Bronchial epithelial cell (primary cell): ENCODE measurements at places on chromosomes 7 and 10.

DNA sequence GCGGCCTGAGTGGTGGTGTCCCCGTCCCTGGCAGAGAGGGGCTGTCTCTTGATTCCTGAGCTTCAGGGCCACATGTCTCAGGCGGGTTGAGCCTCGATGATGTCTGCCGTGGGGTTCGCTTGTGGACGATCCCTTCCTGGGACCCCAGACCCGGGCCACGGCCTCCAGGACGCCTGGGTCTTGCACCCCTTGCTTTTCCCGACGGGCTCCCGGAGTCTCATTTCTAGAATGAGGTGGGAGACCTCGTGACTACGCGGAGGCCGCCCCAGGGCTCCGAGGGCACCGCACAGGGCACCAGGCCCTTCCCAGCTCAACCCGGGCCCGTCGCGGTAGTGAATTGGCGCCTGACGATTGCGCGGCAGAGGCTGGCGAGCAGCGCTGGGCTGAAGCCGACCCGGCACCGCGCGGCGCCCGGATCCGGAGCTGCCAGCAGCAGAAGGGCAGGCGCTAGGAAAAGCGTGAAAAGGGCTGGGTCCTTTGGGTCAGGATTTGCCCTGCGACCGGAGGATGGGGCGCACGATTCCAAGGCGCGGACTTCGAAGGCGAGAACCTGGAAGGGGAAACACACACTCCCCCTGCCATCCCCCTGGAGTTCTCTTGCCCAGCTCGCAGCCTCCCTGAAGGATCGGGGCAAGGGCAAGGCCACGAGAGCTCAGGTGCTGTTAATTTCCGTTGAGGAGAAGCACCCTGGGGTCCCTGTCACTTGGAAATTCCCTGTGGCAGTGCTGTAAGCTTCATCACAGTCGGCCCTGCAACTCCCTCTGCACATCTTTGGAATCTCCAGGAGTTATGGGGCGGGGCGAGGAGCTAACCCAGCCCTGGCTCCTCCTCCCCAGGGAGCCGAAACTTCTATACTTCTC is 15.5 kb downstream of the TLX1 start:
- DNase-seq, result no peak

DNA sequence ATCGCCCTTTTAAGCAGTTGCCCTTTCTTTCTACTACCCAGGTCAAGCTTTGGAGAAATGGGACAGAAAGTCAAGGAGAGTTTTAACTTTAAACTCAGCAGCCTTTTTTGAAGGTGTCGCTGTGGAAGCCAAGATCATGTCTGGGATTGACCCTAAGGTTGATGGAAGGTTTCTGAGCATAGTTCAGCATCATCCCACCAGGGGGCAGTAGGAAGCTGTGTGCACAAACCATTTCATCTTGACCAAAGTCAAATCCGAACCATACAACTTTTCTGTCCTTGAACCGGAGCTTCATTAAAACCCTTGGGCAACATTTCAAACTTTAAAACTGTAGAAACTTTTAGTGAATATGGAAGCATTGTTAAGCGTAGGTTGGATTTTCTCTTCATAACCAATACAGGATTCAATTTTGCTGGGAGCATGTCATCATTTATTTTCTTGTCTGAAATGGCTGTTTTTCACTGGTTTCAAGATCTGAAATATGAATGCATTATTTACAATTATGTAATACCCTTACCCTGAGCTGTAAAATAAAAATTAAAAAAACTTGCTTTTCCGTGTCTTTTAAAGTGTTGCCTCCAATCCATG is 214.4 kb upstream of the KIAA1217 start:
- peak; percentile 61 for DNase-seq

GRCh38 chr7:36969376-36969775 is 245.1 kb upstream of the AOAH start:
- DNase-seq, result no peak

DNA sequence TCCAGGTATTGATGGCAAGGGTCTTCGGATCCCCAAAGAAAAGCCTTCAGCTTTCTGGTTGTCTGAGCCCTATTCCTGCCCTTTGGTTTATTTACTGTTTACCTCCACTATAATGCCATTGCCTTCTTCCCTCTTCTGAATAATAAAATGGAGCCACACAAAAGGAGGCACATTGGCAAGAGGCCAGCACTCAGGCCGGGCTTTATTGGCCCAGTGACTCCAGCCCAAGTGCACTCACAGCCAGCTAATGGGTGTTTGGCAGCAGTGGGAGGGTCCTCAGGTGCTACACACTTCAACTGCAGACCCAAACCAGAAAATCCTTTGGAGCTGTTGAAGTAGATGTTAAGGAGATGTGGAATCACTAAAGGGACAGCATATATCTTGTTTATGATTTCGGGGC is 336.0 kb downstream of the PLXNA4 start:
- no peak for DNase-seq

GRCh38 chr7:101164071-101164840 is 1.1 kb downstream of the VGF start:
- no peak for DNase-seq

DNA sequence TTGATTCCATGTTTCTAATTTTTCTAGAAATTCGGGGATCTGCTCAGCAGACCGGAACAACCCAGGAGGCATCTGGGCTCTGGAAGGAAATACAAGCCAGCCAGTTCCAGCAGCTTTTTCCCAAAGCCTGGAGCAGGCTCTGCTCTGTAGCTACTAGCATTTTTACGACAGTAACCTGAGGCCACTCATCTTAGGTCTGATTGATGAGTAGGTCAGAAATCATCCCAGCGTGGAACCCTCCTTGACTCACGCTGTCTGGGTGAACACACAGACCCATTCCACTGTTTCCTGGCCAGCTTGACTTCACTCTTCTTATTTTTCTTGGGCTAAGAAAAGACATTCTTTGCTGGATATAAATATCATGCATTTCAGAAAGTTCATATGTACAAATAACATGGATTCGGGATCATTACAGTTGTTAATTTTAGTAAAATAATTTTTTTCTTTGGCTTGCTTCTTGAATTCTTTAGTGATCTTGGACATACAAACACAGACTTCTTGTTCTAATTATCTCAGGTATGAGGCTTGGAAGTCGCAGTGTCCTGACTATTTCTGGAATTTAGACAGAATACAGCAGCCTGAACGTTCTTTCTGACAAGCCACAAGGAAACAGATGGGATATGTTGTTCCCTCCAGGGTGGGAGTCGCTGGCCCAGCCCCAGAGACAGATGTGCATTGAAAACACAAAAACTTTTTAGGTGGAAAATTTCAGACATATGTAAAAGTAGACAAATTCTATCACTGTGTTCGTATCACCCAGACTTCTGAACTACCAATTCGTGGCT is 54.6 kb upstream of the PITRM1 start:
- DNase-seq, result peak; percentile 93

- DNase-seq, result no peak
These were observed 4.4 kb downstream of the ZNF32 start for GRCh38 chr10:43644252-43644651.

- no peak for DNase-seq
These were observed 71.0 kb downstream of the GNAT3 start for GRCh38 chr7:80440883-80441282.

DNA sequence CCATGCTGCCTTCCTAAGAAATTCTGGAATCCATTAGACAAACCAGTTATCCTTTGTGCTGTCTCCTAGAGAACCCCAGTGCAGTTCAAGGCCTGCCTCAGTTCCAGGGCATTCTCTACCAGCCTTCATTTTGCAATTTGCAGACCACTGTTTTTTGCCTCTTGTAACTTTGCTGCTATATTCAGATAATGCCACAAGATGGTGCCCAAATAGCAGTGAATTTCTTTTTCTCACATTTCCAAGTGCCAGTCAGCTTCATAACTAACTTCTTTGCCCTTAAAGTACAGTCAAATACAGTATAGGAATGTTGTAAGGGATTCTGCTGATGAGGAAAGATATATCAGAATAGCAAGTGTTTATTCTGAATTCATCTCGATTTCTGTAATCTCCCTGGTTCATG is 25.2 kb downstream of the LOXL4 start:
- peak; percentile 25 for DNase-seq

DNA sequence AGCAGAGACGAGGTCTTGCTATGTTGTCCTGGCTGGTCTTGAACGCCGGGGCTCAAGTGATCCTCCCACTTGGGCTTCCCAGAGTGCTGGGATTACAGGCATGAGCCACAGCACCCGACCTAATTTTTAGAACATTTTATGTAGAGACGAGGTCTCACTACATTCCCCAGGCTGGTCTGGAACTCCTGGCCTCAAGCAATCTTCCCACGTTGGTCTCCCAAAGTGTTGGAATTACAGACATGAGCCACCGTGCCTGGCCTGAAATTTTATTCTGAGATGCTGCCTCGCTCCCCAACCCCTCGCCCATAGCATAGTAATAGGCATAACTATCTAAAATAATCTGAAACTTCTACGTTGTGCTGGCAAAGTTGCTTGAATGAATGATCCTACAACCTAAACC is 21.9 kb downstream of the SFXN4 start:
- DNase-seq, result no peak

GRCh38 chr7:10483671-10484070 is 490.0 kb upstream of the PHF14 start:
- DNase-seq, result peak; percentile 20

- no peak for DNase-seq
These were observed 153.0 kb upstream of the RHEB start for GRCh38 chr7:151672716-151673115.

GRCh38 chr7:133958822-133959221 is 168.3 kb upstream of the LRGUK start:
- DNase-seq, result no peak

DNA sequence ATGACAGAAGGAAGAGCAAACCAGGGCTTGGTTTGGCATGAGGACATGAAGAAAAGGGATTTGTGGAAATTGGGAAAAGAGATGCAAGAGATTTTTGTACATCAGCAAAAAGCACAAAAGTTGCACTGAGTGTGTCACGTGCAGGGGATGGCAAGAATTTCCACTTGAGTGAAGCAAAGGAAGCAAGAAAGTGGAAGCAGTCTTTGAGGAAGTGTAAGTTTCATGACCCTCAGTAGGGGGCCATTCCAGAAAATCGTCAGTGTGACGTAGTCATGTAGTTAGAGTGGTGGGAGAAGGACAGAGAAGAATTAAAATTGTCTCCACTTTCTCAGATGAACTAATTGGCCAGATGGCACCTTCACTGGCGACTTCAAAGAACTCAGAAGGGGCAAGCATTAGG is 123.3 kb upstream of the FZD1 start:
- no peak for DNase-seq

DNA sequence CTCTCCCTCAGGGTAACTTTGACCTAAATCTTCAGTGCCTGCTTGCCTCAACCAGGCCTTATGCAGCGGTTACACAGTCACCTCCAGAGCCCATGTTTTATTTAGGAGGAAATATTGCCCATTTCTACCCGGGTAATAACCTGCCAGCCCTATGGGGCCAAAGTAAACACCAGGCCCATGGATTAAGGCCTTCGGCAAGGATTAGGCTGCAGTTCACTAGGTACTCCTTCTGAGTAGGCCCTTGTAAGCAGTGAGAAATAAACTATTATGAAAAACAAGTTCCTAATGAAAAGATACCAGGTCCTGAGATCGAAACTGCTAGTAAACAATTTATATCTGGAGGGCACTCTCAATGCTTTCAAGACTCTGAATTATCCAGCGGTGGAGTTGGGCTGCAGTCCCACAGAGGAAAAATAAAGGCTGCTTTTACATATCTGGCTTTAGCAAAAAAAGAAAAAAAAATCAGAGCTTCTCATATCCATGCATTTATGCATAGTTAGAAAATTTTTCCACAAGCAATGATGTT is 3.7 kb upstream of the HOXA10 start:
- DNase-seq, result no peak

DNA sequence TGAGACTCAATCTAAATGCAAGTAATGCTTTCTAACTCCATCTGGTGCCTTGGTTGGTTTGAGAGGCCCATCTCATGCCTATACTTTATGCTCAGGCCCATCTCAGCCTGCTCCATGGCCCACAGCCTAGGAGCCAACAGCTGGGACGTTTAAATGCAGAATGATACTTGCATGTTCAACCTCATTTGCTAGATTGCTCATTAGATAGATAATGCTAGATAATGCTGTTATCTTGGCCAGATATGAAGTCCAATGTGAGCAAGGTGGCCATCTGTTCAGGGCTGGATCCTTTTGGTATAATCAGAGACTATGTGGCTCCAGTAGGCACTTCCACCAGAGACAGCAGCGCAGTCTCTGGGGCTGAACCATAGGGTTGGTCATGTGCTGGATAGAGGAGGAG is 321.6 kb upstream of the PHYHIPL start:
- no peak for DNase-seq

DNA sequence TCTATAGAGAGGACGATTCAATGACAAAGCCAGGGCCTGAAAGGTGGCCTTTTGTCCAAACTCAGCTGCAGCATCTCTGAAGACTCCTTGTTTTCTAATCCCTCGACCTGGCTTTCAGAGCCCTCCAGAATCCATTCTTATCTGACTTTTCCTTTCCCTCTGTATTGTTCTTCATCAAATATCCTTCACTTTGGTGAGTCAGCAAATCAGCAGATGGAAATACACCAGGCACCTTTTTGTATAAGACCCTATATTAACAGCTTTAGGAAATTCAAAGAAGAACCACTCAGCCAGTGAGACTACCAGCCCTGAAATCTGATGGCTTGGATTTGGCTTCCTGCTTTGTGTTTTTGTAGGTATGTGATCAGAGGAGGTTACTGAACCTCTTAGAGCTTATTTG is 81.9 kb upstream of the RAB11FIP2 start:
- DNase-seq, result no peak

DNA sequence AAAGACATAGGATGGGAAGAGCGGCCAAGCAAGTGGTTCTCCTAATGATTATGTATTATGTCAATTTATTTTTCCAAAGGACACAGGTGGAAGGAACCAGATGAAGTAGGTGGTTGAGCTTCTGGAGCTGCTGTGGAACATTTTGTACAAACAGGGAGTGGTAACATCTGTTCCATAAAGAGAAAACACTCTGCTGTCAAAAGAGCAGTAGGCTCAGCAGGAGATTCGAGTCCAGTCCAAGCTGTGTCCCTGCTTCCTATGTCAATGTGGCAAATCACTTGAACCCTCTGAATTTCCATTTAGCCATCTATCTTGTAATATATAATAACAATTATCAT is 448.0 kb upstream of the ANKRD30A start:
- DNase-seq, result no peak

DNA sequence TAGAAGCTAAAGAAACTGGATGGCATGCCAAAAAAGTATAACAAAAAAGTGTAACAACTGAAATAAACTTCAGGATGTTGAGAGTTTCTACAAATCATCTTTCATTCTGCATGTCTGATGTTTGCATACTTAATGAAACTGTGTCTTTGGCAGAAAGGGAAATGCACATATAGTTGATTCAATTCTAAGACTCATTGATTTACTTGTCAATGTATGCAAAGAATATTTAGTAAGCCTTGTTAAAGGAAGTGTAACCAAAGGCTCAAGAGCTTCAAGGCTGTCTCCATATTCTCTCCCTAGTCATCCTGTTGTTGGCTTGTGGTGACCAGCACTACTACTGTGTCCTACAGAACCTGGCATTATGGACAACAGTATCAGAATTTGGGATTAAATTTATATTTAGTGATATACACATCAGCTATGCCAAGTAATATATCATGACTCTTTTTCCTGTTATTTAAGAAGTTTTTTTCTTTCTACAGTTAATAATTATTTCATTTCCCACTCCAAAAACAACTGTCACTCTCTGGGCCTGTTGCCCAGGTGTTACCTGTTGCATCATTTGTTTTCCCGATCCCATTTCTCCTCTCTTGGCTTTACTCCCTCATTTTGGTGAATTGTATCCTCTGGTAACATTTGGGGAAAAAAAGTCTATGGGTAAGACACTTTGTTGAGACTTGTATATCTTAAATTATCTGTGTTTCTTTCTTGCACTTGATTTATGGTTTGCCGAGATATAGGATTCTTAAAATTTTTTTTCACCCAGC is 226.6 kb upstream of the BMPER start:
- peak; percentile 36 for DNase-seq

- no peak for DNase-seq
These were observed at the start of gene CLDN15 for GRCh38 chr7:101237206-101238067. Gene CLDN15, minus strand, starts transcription at chr7:101237802. Its CDS starts 221 bp downstream, at chr7:101237581.
